Left ventricle myocardium superior (tissue), 1 donor: ENCODE measurements at places on chromosomes 13 and 19. TPM values are rescaled to one million over a fixed set of nuclear protein-coding genes. Genes with fewer than 3 reads are reported as not detected.

LAIR1 gene
- 5.9 TPM for total RNA-seq

ZNF548 gene
- total RNA-seq: 17.8 TPM

COL5A3 gene
- total RNA-seq: 9.6 TPM

NOTCH3 gene
- 22.8 TPM for total RNA-seq

ZNF730 gene
- not detected for total RNA-seq

ZNF823 gene
- total RNA-seq: 3.1 TPM

KCNRG gene
- 0.32 TPM for total RNA-seq

KIR2DL3 gene
- not detected for total RNA-seq

OVOL3 gene
- not detected for total RNA-seq

SLC1A6 gene
- not detected for total RNA-seq

ZGLP1 gene
- total RNA-seq: 0.87 TPM

PEPD gene
- 27.3 TPM for total RNA-seq

OR10H1 gene
- total RNA-seq: not detected

LHB gene
- not detected for total RNA-seq

ZNF100 gene
- total RNA-seq: 6.3 TPM

TBXA2R gene
- total RNA-seq: 2.0 TPM

SBNO2 gene
- total RNA-seq: 18.7 TPM

NCAN gene
- total RNA-seq: not detected

LYPD3 gene
- 0.15 TPM for total RNA-seq

SHD gene
- not detected for total RNA-seq

ZNF837 gene
- 0.37 TPM for total RNA-seq
